Kasumi-1 (cell line): ENCODE measurements at places on chromosomes 2 and 18.

- DNase-seq = no peak
Measured at GRCh38 chr2:60504049-60504448, 49.4 kb downstream of the BCL11A start.

- DNase-seq = no peak
Measured at GRCh38 chr2:64454386-64455332, 697 bp downstream of the LGALSL start.

- DNase-seq = no peak
Measured at GRCh38 chr2:215659650-215660049, 223.8 kb upstream of the FN1 start.

DNA sequence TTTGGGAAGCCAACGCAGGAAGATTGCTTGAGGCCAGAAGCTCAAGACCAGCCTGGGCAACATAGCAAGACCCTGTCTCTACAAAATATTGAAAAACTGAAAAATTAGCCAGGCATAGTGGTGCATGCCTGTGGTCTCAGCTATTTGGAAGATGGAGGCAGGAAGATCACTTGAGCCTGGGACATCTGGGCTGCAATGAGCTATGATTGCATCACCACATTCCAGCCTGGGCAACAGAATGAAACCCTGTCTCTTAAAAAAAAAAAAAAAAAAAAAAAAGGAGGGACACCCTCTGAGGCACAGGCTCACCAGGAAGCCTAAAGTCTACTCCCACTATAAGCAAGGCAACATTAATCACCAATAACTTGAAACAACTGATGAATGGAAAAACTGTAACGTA is 151.1 kb downstream of the CCDC148 start:
- DNase-seq = no peak

- no peak for DNase-seq
Measured at GRCh38 chr2:46236006-46236875, 61.0 kb upstream of the EPAS1 start.

- DNase-seq = no peak
Measured at GRCh38 chr18:32929213-32929612, 156.4 kb upstream of the KLHL14 start.

- no peak for DNase-seq
Measured at GRCh38 chr2:224158061-224158460, 119.0 kb upstream of the SERPINE2 start.

- no peak for DNase-seq
Measured at GRCh38 chr2:11375689-11376027, 31.2 kb upstream of the ROCK2 start.

GRCh38 chr2:176892676-176893226 is 319.8 kb upstream of the HNRNPA3 start:
- DNase-seq = no peak

- no peak for DNase-seq
Measured at GRCh38 chr2:18271370-18272147, 288.9 kb downstream of the RDH14 start.

GRCh38 chr2:191078165-191078867 is 64.3 kb upstream of the STAT1 start:
- DNase-seq = no peak

DNA sequence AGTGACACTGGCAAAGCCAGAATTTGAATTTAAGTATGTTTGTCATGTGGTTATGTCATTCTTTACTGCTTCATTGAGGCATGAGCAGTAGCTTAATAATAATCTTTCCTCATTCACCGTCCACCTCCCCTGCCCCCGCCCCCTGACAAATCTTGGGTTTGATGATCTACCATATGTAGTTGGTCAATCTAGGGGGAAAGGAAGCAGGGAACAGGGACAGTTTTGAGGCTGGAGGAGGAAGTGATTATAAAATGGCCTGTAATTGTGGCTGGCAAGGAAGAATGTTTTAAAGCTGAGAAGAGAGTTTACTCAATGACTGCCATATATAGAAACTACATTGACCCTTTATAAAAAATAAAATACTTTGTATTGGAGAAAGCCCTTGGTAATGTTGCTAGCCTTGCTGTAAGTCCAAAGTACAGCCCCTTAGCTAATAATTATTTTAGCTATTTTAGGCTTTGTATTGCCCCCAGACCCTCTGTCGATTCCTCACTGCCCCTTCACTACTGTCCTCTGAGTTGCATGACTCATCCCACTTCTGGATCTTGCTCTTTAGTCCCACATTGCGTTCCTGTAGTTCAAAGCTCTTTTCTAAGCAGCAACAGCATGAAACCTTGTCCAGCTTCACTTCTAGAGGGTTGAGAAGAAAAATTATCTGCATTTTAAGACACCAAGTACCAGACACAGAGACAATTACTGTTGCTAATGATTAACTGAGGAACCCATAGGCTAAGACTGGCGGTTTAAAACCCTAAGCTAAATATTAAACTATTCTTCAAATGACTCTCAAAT is 38.4 kb downstream of the PELI1 start:
- no peak for DNase-seq

DNA sequence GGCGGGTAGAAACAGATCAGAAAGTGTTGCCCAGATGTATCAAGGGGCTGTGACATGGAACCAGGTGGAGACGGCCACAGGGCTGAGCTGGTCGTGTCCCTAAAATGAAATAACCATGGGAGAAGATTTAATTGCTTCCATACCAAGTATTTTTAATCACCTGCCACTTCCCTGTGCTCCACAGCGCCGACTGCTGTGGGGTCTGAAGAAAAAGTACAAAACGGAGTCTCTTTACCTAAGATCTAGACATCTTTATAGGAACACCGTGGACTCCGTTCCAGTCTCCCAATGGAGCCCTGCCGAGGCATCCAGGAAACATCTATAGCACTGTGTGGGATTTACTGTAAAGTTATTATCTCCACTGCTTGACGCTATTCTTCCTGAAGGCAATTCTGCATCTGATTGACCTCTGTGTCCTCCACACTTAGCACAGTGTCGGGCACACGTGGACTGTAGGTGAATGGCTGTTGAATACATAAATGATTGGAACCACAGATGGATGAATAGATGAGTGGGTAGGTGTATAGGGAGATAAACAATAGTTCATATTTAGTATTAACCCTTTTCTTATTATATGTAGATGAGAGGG is 21.6 kb upstream of the GYPC start:
- no peak for DNase-seq

GRCh38 chr2:2191110-2191707 is 139.9 kb downstream of the MYT1L start:
- no peak for DNase-seq

DNA sequence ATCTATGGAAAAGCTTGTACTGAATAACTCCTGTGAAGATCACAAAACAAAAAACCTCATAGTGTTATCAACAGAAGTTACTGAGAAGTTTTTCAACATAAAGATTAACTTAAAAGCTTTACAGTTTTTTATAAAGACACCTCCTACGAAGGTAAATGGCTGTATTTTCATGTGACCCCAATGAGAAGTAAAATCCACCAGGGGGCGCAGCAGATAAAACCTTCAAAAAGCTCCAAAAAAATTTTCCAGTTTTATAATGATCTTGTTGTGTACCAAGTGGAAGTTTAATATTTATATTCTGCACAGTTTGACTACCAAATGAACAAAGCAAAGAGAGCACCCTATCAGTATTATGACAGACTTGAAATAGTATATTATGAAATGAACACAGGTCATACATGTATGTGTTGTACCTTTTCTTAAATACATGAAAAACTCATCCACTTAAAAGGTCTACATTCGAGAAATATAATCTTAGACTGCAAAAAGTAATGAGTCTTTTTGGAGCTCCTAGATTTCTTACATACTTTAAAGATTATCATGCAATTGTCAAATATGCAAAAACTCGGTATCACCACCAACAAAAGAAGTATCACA is 38.5 kb downstream of the PNO1 start:
- peak; percentile 53 for DNase-seq

DNA sequence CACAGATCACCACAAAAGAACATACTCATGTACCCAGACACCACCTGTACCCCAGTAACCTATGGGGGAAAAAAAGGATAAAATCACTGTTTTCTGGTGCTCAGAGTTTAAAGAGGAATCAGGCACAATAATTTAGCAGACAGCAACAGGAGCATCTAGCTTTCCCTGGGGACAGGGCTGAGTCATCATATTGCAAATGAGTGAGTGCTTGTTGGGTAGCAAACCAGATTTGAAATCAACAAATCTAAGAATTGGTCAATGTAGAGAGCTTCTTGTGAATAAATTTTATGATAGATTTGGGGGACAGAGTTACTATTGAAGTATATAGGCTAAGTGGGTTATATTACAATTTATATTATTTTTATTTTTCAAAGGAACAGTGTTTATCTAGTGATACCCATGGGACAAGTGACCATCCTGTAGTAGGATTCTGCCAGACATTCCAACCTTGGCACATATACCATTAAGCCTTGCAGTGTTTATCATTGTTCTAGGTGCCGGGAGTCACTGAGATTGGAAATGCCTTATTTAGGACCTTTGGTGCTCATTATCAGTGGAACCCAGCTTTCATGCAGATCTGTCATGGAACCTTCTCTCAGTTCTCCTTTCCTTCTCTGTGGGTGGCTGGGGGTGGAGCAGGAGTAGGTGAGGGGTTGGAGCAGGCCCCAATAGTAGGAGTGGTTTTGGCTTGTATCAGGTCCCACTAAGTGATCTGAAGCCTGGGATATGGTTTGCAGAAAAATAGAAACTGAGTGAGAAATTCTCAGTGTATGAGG is 117.2 kb downstream of the CERS6 start:
- DNase-seq = no peak

GRCh38 chr2:26562811-26563645 is 78.1 kb downstream of the CIB4 start:
- peak; percentile 15 for DNase-seq

- DNase-seq = no peak
Measured at GRCh38 chr18:55501579-55501978, 86.4 kb downstream of the TCF4 start.

- DNase-seq = no peak
Measured at GRCh38 chr2:40102447-40102846, 323.4 kb upstream of the THUMPD2 start.

DNA sequence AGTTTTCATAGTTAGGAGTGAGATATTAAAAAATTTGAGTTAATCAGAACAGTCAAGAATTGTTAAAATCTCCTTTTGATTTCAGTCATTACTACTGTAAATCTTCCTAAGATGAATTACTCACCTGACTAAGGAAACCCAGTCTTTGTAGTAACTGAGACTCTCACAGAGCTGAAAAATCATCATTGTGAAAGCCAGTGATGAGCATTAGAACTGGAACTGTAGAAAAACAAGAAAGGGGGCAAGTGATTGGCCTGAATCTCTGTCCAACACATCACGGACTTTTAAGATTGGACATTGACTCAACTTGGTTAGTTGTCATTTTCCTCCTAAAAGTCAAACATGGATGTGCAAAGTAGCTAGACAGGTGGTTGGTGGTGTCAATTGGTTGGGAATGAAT is 21.9 kb downstream of the SETBP1 start:
- DNase-seq = no peak

- DNase-seq = no peak
Measured at GRCh38 chr2:27182346-27182745, 29.5 kb upstream of the ATRAID start.

DNA sequence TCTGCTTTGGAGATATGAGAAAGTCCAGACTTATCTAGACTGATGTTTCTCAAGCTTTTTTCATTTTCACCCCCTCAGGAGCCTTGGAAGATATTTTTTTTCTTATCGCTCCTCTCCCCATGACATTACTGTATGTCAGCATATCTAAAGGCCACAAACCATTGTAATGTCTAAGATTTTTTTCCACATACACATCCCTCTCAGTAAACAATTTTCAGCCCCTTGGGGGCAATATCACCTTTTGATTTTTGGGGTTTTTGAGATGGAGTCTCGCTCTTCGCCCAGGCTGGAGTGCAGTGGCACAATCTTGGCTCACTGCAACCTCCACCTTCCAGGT is 60.3 kb upstream of the REL start:
- no peak for DNase-seq

GRCh38 chr2:235677276-235677788 is 183.5 kb downstream of the AGAP1 start:
- DNase-seq = no peak

DNA sequence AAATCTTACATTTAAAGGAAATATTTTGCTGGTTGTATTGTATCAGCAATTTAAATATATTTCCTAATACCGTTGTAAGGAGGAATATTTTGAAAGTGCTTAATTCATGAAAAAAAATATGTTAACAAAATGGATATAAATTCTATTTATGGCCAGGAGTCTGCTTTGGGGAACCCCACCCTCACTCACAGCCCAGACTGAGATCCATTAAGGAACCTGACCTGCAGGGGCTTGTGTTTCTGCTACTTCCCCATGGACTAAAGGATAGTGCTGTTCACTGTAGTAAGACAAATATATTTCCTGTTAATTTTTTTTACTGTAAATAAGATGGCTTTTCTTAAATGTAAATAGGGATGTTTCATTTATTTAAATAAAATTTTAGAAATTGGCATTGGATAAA is 221.9 kb upstream of the COL3A1 start:
- DNase-seq = no peak

GRCh38 chr18:4058179-4058578 is 396.9 kb downstream of the DLGAP1 start:
- no peak for DNase-seq

- no peak for DNase-seq
Measured at GRCh38 chr2:119680457-119681202, 1.6 kb downstream of the TMEM177 start.

GRCh38 chr18:13420969-13421686 is 202.6 kb downstream of the LDLRAD4 start:
- no peak for DNase-seq

GRCh38 chr18:45282101-45282812 is 333.0 kb upstream of the SLC14A2 start:
- no peak for DNase-seq

DNA sequence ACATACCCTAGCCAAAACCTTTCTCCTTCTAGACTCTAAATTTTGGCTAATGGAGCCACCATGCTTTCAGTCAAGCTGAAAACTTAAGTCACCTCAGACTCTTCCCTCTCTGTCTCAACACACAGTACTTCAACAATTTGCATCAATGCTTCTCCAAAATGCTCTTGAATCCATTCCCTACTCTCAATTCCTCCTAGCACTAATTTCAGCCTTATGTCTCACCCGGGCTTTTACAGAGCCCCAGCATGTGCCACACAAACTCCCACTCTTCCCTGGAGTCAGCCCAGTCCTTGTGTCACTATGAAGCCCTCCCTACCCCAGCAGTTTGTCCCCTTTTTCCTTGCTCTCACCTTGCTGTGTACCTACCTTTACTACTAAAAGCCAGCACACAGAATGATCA is 38.7 kb downstream of the AAK1 start:
- DNase-seq = no peak
